Fibroblast of skin of right biceps (primary cell): ENCODE measurements at places on chromosomes 3 and 15.

GRCh38 chr3:44045476-44046275 is 196.0 kb upstream of the TOPAZ1 start:
- peak; percentile 15 for DNase-seq

- peak; percentile 36 for DNase-seq
Measured at GRCh38 chr3:154121701-154122551, 736 bp downstream of the ARHGEF26 start.

GRCh38 chr15:60083318-60083717 is 79.2 kb downstream of the FOXB1 start:
- DNase-seq = no peak

- peak; percentile 91 for DNase-seq
Measured at GRCh38 chr15:62895139-62895866, 147.2 kb upstream of the TPM1 start.

DNA sequence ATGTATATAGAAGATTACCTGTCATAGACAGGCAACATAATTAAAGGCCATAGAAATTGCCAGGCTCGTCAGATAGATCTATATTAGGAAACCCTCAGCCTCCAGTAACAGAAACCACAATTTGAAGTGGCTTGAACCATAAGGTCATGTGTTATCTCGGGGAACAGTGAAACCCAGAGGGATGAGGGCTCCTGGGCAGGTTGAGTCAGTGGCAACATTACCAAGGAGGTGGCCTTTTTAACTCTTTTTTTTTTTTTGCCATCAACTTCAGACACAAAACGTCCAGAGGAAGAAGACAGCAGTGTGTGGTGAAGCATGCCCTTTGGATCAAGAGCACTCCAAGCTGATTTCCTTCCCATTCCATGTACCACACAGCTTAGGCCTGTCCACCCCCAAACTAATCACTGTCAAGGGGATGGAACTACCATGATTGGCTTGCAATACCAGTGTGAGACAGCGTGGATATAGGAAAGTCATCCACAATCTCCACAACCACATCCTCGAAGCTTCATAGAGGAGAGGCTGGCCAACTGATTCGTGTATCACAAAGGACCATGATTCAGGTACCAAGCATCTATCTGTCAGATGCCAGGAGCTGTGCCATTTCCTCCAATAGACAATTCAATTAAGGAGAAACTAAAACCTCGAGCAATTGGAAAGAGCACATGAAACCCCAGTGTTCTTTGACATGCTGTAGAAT is 999 bp upstream of the KIF7 start:
- peak; percentile 39 for DNase-seq

DNA sequence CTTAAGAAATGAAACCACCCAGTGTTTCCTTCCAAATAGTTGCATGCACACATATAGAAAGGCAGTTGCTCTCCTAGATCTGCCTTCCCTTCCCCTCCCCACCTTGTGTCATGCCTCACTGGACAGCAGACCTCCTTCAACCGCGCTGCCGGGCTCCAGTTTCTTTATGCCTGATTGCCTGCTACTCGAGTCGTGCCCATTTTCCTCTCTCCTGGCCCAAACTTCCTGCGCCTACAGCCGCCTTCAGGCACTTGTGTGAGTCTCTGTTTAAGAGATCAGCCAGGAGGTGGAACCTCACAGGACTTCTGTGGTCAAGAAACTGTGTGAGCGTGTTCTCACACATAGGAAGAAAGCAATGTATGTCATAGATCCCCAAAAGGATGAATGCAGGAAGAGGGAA is 8.8 kb upstream of the FAM107A start:
- no peak for DNase-seq

DNA sequence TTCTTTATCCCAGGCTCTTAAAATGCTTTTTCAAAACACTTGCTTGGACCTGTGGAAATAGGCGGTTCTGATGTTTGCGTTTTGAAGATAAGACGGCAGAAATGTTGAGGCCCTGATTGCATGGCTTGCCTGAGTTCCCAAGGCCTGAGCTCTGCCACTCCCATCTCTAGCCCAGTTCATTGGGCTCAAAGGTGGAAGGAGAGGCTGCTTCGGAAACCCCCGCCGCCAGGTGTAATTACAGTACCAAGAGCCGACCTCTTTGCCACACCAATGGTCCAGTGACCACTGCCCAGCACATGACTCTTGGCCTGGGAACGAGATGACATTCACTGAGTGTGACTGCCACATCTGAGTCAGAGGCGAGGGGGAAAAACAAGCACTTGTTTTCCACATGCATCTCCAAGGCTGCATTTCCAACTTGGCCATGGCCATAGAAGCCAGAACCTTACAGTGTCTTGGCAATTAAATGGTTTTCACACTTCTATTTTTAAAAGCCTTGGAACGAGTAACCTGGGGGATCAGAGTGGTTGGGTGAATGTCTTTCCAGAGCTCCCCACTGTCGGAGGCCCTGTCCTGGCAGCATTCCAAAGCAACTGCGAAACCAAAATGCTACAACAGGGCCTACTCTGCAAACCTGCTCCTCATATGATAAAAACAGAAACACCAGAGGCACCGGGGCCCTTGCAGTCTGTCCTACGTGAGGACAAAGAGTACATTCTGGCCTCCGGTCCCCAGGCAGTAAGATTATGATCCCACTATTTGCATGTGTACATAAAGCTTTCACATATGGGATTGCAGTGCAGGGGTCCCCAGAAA is 63.8 kb upstream of the CGNL1 start:
- no peak for DNase-seq

- no peak for DNase-seq
Measured at GRCh38 chr3:194866236-194866635, 180.6 kb downstream of the FAM43A start.

- no peak for DNase-seq
Measured at GRCh38 chr3:9072667-9073009, 109.4 kb upstream of the RAD18 start.

DNA sequence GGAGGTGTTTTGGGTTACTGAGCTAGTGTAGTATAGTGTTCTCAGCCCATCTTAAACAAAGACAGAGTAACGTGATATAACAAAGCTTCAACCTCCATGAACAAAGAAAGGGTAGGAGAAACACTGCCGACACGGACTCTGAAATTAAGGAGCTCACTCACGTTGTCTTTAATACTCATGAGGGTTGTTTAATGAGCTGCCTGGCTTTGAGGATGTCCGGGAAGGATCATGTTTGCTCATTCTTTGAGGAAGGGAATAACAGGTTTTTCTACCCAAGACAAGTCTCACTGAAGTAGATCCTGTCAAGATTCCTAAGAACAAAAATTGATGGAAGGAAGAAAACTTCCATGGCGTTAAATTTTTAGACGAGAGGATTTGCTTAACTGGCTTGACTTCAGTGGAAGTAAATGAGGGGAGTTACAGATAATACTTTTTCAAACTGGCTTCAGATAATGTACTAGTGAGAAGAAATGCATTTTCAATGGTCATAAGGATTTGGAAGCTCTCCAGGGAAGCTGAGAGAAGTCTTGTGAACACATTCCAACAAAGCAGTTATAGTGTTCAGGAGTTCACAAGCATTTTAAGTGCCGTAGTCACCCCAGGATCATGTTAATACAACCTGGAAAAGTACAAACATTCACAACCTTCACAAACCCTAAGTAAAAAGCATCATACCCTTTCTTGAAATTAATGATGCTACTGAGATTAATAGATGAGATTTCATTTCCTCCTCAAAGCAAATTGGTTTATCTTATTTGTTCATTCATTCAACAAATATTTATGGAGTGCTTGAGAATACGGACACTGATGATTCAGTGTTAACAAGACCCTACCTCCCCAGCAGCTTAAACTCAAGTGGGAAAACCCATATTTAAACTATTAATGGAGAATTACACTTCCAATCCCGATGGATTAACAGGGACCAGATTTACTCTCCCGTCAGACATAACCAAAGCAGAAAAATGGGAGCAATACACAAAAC is 101.5 kb downstream of the SHQ1 start:
- DNase-seq = peak; percentile 68

DNA sequence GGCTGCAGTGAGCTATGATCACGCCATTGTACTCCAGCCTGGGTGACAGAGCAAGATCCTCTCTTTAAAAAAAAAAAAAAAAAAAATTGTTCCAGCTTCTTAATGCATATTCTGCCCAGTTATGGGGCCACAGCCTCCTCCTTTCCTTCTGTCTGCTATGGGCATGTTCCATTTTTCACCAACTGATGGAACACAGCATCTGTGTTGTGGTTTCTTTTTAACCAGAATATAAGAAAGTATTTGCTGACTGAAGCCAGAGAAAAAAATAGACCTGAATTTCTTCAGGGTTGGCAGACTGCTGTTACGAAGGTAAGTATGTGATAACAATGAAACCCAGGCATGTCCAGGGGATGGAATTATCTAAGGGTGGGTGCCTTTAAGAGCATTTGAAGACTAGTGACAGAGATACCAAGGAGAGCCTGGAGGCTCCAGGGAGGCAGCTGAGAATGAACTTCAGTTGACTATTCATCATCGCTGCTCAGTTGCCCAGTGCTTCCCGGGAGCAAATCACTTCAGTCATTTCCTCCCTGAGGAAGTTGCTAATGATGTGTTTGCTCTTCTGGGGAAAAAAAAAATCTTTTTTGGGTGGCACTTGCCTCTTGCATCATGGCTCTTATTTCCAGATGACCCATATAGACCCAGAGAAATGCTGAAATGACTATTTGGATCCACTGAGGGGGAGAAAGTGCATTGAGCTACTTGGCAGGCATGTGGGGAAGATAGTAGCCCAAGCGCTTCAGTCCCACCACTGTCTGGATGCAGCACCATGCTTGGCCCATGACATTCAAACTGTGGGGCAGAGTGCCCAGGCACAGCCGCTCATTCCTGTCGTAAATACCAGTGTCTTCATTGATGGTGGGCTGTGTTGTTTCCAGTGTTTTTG is 14.5 kb downstream of the NCBP2 start:
- no peak for DNase-seq

DNA sequence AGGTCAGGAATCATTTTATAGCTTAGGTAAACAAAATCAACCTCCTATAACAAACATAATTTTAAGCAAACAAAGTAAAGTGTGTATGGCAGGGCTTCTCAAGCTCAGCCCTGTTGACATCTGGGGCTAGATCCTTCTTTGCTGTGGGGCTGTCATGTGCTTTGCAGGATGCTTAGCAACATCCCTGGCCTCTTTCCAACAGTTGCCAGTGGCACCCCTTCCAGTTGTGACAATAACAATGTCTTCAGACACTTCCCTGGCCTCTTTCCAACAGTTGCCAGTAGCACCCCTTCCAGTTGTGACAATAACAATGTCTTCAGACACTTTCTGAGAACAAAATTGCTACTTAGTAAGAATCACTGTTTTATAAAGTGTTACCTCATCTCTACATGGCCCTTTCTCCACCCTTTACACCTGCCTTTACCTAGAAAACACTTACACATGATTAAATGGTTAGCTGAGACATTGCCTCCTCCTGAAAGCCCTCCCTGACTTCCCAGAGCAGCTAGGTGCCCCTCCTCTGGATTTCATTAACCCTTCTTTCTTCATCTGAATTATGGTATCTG is 194.0 kb upstream of the LMCD1 start:
- DNase-seq = no peak

DNA sequence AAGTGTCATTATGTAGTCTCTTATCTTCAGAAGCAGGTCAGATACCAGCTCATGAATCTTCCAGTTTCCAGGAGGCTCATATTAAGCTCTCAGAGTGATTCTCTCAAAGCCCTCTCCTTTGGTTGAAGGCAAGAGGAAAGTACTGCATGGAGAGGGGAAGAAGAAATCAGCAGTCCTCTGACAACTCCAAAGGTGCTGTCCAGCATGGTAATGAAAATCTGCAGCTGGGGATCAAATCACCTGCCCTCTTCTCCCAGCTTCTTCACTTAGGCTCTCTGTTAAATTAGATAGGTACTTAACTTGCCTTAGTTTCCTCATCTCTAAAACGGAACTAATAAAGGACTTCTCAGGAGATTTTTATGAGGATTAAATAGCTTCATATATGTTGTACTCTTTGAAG is 738.8 kb upstream of the GOLIM4 start:
- no peak for DNase-seq

- DNase-seq = no peak
Measured at GRCh38 chr15:41630616-41631217, 29.5 kb upstream of the MGA start.

GRCh38 chr3:44226573-44226972 is 15.1 kb upstream of the TOPAZ1 start:
- DNase-seq = no peak

DNA sequence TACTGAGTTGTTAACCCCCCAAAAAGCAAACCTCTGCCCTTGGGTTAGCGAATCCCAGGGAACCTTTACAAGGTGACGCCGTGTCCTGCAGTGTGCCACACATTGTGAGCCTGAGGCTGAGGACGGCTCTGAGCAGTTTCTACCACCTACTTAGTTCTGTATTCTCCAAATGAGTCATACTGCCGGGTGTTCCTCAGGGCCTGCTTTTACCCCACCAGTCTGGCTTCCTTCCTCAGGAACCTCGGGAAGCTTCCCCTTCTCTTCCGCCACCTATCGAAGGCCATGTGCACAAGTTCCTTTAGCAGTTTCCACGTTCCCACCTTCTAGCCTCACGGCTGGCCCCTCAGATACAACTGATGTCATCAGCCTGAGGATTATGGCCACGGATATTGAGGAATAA is 384.0 kb upstream of the TPM1 start:
- DNase-seq = no peak

- no peak for DNase-seq
Measured at GRCh38 chr15:47762621-47763020, 45.3 kb downstream of the SEMA6D start.

DNA sequence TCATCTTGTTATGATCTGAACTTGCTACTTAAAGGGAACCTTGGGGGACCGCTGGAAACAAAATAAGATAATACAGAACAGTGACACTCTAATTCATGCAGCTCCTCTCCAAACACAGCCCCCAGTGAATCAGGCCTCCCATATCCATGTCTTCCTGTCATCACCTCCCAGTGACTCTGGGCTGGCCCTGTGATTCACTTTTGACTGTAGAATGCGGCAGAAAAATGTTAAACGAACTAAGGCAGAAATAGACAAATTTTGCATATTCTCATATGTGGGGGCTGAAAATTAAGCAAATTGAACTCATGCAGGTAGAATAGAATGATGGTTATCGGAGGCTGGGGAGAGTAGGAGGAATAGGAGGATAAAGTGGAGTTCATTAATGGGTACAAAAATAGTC is 20.2 kb upstream of the GADL1 start:
- DNase-seq = peak; percentile 85

DNA sequence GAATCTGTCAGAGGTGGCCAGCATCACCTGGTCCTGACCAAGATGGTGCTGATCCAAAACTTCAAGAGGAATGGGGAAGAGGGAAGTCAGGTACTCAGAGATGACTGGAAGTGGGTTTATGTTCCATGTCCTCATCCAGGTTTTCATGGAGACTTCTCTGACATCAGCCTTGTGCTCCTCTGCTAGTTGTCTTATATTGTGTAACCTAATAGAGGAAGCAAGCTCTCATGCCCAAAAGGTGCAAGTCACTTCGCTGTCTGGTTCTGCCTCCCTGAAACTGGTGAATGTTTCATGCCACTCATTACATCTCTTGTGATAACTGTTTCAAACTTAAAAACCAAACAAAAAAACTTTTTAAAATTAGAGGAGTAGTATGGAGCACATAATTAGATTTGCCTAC is 127.2 kb upstream of the MANF start:
- no peak for DNase-seq

- peak; percentile 15 for DNase-seq
Measured at GRCh38 chr3:153856932-153857331, 264.3 kb upstream of the ARHGEF26 start.
